ENCODE measurements at places on chromosomes 7 and 10.

GRCh38 chr7:76089865-76090475, 42.1 kb downstream of the MDH2 start:
- peak; percentile 41 for DNase-seq

GRCh38 chr10:50511492-50512213, 112.1 kb downstream of the SGMS1 start:
- DNase-seq = no peak

DNA sequence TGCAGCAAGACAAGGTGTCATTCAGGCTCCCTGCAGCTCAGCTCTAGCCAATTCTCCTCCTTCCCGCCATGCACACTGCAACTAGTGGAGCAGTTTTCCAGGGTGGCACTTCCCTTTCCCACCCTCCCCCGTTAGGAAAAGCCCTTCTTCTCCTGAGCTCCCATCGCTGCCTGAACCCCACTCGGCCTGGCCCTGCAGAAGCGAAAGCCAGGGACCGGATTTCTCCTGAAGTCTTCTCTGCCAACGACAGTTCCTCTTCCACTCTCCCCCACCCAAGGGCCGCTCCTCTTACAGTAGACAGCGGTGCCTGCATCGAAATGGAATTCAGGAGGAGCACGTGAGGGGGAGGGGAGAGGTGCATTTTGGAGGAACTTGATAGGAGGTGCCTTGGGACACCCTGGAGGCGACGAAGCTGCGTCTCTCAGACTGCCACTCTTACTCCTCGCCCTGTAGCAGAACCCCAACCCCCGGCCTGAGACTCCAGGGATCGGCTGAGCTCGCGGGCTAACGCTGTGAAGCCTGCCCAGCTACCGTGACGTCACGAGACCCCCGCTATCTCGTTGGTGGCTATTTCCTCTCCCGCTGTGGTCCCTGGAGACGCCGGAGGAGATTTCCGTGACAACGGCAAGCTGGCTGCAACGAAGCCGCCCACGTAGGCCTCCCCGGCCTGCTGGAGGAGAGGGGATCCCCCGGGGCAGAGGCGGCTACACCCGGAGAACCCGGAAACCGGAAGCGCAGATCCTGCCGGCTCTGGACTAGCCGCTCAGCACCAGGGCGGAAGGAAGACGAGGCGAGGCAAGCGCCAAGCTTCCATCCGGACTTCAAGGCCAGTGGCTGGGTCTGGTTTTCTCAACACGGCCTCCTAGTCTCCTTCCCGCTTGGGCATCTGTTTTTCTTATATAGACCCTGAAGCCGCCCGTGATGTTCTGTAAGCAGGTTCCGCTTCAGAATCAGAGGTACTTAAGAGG, 109.7 kb downstream of the RALA start:
- DNase-seq = peak; percentile 79

- DNase-seq = no peak
Measured at GRCh38 chr7:46622251-46622650, 701.2 kb upstream of the IGFBP3 start.

- no peak for DNase-seq
Measured at GRCh38 chr7:128211626-128212025, 29.5 kb upstream of the LEP start.

GRCh38 chr7:157751406-157751805, 414.6 kb downstream of the DNAJB6 start:
- no peak for DNase-seq

- DNase-seq = peak; percentile 62
Measured at GRCh38 chr10:104077247-104077646, 8.4 kb downstream of the COL17A1 start.

DNA sequence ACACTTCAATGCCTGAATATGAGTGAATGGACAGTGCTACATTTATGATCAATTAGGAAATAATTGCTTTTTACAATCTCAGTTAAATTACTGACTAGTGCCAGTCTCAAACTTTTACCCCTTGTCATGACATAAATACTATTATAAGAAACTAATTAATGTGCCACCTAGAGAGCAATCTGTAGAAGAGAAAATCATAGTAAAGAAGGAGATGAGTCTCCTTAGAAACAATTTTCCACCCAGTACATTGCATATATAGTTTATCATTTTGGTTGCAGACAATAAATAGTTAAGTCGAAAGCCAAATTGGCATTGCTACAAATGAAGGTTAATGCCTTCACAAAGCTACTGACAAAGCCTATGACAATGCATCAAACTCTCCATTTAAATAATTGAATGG, 68.6 kb downstream of the SLC13A1 start:
- DNase-seq = no peak

DNA sequence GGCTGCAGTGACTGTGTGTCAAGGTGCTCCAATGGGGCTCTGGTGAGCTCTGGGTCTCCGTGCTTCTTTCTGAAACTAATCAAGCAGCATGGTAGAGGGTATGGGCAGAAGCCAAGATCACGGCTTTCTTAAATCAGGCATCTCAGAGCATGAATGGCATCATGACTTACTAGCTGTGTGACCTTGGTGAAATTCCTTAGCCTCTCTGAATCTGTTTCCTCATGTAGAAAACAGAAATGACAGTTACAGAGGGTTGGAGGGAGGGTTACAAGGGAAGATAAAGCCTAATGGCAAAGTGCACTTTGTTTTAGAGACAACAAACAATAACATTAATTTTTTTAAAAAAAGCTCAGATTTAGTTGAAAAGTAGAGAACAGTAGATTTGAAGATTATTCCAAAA, 34.9 kb downstream of the FRMPD2 start:
- no peak for DNase-seq

- DNase-seq = no peak
Measured at GRCh38 chr7:134126146-134126545, 994 bp upstream of the LRGUK start.
